Activated CD8-positive, alpha-beta T cell treated with anti-CD3 and anti-CD28 coated beads, Interleukin-2, amount 10 ng/mL, durations not matched to agents 7 days and 5 days (primary cell): ENCODE measurements at places on chromosomes 12 and 14.

- no peak for DNase-seq
These were observed 66.9 kb downstream of the C12orf56 start for GRCh38 chr12:64323476-64324225.

DNA sequence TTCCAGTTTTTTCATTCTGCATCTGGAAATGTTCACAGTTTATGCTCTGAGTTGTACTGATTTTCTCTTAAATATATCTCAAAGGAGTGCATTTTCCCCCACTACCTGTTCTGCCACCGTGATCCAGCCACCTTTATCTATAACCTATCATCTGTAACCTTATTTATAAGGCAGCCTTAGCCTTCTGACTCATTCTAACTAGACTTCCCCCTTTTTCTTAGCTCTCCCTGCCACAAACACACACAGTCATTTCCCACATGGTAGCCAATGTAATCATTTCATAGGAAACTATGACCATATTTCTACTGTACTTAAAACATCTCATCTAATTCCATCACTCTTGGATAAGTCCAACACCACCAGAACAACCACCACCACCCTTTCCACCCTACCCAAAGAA, 10.8 kb upstream of the GYS2 start:
- no peak for DNase-seq

GRCh38 chr12:65756956-65757511, 67.2 kb upstream of the HMGA2 start:
- no peak for DNase-seq

GRCh38 chr14:31142455-31143087, 65.0 kb downstream of the HECTD1 start:
- no peak for DNase-seq

DNA sequence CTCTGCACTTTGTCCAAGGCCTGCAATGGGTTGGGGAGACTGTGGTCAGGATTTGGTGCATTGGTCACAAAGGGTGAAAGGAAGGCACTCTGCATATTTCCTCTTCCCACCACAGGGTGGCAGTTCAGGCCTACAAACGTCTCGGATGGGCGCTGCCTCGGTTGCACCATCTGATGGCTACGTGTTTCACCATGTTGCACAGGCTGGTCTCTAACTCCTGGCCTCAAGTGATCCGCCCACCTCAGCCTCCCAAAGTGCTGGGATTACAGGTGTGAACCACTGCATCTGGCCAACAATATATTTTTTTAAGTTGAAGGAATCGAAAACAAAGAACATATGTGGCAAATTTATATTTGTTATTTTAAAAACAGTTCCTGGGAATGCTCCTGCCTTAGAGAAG, 35.1 kb downstream of the TMBIM6 start:
- peak; percentile 78 for DNase-seq

DNA sequence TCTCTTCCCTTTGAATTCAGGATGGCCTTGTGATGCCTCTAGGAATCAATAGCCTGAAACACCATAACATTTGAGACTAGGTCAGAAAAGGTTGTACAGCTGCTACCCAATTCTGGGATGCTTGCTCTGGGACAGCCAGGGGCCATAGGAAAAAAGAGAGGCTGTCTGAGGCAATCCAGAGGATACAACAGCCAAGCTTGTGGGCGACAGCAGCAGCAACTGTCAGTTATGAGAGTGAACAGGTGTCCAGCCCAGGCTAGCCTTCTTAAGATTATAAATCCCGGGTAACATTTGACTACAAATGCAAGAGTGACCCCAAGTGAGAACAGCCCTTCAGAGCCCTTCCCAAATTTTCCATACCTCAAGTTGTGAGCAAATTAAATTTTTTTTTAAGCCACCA, 11.1 kb downstream of the DCN start:
- DNase-seq: no peak

GRCh38 chr12:31605531-31605930, 14.6 kb upstream of the DENND5B start:
- DNase-seq: no peak

- no peak for DNase-seq
These were observed 191.9 kb downstream of the LRIG3 start for GRCh38 chr12:58728397-58728796.

DNA sequence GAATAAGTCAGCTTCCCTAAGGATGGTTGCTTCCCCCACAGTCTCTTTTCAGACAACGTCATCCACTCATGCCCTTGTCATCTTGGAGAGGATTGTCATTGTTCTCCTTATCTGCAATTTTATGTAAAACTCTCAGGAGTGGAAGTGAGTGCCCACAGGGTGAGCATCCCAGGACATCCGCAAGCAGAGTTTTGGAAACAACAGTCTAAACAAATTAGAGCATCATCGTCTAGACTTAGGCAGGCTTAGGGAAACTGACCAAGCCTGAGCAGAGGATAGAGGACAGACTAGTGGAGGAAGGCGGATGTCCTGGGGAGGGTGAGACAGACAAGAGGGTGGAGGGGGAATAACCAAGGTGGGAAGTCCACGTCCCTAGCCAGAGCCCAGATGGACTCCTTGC, 63.7 kb upstream of the BDKRB2 start:
- no peak for DNase-seq

DNA sequence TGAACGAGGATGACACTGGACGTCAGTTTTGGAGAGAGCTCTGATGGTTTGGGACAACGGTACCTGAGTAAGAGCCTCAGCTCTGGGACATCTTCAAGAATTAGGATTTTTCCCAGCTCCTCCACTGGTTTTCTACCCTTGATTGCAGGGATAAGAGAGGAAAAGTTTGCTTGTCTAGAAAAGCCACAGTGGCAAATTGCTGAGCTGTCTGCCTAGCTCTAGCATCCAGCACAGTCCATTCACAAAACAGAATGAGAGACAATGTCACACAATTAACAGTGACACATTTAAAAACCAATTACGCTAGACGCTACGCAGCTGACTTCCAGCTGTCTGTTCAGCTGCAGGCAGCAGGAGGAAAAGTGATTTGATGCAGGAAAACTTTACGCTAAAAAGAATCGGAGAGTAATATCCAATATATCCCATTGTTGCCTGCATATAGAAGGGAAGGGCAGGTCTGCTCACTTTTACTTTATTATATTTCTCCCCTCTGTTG, 168.1 kb upstream of the PRICKLE1 start:
- DNase-seq: no peak

DNA sequence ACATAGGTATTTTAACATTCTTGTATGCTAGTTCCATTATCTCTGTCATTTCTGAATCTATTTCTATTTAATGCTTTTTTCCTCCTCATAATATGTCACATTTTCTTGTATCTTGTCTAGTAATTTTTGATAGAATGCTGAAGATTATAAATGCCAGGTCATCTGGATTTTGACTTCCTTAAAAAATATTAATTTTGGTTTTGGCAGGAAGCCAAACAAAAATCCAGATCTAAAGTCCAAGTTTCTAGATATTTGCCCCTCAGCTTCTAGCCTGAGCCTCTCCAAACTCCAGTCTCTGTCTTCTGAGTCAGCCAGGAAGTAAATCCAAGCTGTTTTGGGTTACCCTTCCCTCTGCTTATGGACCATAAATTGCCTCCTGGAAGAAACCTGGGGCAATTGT, 335.4 kb downstream of the APAF1 start:
- DNase-seq: no peak
